T-helper 2 cell treated with Interferon-gamma antibody and Interleukin-4, amounts not matched to agents 5 μg/mL and 100 μg/mL, for 36 hours (primary cell): ENCODE measurements at places on chromosomes 13 and 19.

DNA sequence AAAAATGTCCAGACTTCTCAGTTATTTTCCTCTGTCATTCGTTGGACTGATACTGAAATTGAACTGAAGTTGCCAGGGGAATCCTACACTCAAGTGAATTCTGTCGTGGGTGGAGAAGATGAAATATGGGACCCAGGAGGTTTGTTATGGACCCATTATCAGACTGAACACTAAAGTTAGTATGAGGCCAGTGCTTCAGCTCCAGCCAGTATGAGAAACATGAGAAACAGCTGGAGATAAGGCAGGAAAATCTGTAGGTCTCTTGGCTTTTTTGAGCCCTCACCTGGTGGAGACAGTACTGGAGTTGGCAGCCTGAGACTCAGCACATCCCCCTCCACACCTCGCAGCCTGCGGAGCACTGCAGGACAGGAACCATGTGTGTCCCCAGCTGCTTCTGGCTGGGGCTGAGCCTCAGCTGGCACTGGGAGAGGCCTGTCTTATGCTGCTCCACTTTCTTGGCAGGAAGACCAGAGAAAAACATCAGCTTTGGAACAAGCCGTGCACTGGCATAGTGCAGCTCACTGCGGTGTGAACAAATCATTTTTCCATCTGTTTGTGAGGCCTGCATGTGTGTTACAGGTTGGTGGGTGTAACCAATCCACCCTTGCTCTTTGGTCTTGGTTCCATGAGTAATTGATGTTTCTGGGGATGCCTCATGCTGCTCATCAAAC is 641.0 kb downstream of the FGF9 start:
- no peak overlapping the region for H3K4me3 ChIP-seq
- H3K36me3 ChIP-seq = no peaks in the 10 kb centered on the region
- no peaks in the 10 kb centered on the region for H3K27me3 ChIP-seq
- no peak for DNase-seq
- no peak overlapping the region for H3K27ac ChIP-seq

GRCh38 chr19:51142119-51142518 is at the start of gene SIGLEC7:
Gene SIGLEC7 (plus strand): TSS chr19:51142301. CDS start chr19:51142370, 69 bp downstream.
- DNase-seq = no peak
- H3K36me3 ChIP-seq = no peaks in the 10 kb centered on the region
- H3K27ac ChIP-seq = no peak within 1 kb of the TSS
- peaks cover 17% of the 10 kb centered on the region for H3K27me3 ChIP-seq

- H3K36me3 ChIP-seq = peaks cover 1% of the 10 kb centered on the region
- H3K27me3 ChIP-seq = peaks cover under 1% of the 10 kb centered on the region
- peak overlapping the region; percentile 53 for H3K4me3 ChIP-seq
- H3K27ac ChIP-seq = peak overlapping the region; percentile 56
- peaks cover 37% of the 10 kb centered on the region for H3K4me1 ChIP-seq
- no peak for DNase-seq
Observed at GRCh38 chr13:28355046-28355821, 139.7 kb downstream of the FLT1 start.

GRCh38 chr19:43774103-43774939 is 6.5 kb downstream of the KCNN4 start:
- H3K27ac ChIP-seq = no peak overlapping the region
- no peak overlapping the region for H3K4me3 ChIP-seq
- H3K27me3 ChIP-seq = no peaks in the 10 kb centered on the region
- peaks cover 39% of the 10 kb centered on the region for H3K36me3 ChIP-seq

- H3K4me3 ChIP-seq = no peak overlapping the region
- DNase-seq = no peak
- no peaks in the 10 kb centered on the region for H3K36me3 ChIP-seq
- H3K27me3 ChIP-seq = peaks cover 25% of the 10 kb centered on the region
Observed at GRCh38 chr13:46057256-46058015, 4.9 kb upstream of the ZC3H13 start.

- peaks cover 51% of the 10 kb centered on the region for H3K36me3 ChIP-seq
- H3K4me3 ChIP-seq = peak overlapping the region; percentile 96
- peak overlapping the region; percentile 93 for H3K27ac ChIP-seq
- peak; percentile 92 for DNase-seq
Observed at GRCh38 chr19:16330368-16330801, 5.8 kb downstream of the KLF2 start.

DNA sequence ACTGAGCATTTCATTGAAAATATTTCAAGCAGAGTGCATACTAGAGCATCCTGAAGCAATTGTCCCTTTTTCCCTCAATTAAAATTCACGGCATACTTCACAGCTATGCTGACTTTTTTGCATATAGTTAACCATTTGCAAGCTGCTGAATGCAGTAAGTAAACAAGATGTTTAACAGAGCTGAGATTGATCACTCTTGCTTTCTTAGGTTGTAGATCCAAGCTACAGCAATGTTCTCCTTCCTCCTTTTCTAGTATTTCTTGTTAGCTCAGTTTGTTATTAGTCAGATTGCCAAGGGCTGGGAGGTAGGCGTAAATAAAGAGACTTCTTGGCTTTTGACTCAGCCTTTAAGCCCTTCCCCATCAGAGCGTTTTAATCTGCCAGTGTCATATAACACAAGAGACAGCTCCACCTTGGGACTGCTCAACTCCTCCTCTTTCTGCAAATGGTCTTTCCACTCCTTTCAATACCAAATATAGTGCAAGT is at the start of gene SLITRK6:
Gene SLITRK6 (minus strand): TSS at position 323 of the 486 bp plus-strand sequence. CDS start 2,911 bp downstream, outside the sequence.
- H3K36me3 ChIP-seq = no peaks in the 10 kb centered on the region
- no peak within 1 kb of the TSS for H3K4me3 ChIP-seq
- no peaks in the 10 kb centered on the region for H3K4me1 ChIP-seq
- no peaks in the 10 kb centered on the region for H3K27me3 ChIP-seq

GRCh38 chr13:50292081-50292480 is 276.8 kb downstream of the KCNRG start:
- H3K27ac ChIP-seq = no peak overlapping the region
- peaks cover 58% of the 10 kb centered on the region for H3K27me3 ChIP-seq
- DNase-seq = no peak
- H3K36me3 ChIP-seq = no peaks in the 10 kb centered on the region
- H3K4me1 ChIP-seq = peaks cover 5% of the 10 kb centered on the region
- H3K4me3 ChIP-seq = no peak overlapping the region

DNA sequence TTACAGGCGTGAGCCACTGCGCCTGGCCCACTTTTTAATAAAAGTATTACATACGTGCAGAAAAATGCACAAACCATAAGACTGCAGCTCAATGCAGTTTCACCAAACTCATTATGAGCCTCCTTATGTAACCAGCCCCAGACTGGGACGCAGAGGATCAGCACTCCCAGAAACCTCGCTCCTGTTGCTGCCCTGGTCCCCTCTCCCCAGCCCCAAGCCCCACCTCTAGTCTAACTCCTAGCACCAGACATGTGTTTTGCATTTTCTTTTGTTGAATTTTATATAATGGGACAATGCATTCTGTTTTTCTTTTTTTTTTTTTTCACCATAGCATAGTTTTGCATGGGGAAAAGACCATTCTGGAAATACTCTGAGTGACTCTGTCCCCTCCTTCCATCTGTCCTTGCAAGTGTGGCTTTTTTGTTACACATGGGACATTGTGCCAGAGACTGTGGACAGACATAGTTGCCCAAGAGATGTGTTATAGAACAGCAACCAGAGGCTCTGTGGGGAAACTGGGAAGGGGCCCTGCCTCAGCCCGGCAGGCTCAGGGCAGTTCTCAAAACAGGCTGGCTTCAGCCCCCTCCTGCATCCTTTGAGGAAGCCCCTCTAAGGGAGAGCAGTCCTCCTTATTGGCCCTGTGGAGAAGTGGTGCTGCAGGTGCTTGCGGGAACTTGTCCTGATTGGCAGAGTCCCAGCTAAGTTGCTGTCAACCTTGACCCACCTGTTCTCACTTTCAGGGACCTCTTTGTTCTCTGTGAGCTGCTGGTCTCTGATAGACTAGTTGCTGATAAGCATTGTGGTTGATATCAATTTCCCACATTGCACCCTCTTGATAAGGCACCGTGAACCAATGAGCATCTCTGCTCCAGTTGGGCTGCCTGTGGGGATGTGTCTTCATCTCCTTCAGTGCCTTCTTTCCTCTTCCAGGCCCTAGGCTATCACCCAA is 13.8 kb upstream of the OLFM4 start:
- H3K27me3 ChIP-seq = no peaks in the 10 kb centered on the region
- no peak for DNase-seq
- no peak overlapping the region for H3K27ac ChIP-seq
- H3K4me3 ChIP-seq = no peak overlapping the region
- no peaks in the 10 kb centered on the region for H3K36me3 ChIP-seq
- no peaks in the 10 kb centered on the region for H3K4me1 ChIP-seq

DNA sequence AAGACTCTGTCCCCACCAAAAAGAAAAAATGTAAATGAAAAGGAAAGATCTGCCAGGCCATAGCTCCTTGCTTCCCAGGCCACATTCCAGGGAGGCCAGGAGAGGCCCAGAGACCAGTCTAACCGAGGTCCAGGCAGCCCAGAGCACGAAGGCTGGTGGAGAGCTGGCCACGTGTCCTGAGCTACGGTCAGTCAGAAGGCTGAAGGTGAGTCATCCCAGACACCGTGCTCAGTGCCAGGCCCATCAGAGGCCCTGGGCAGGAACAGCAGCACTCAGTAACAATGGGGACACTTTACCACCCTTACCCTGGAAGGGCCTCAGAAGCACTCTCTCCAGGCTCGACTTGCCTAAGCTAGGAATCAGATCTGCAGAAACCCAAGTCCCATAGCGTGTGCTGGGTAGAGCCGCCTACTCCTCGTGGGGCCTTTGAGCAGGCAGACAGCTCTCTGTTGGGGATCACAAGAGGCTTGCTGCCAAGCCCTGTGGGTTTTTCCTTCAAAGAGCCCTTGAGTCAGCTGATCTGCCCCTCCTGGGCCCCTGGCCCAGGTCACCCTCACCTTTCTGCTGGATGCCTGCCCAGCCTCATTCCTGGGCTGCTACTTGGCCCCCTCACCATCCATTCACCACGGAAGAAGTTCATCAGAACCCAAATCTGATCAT is 11.6 kb upstream of the DNMT1 start:
- no peaks in the 10 kb centered on the region for H3K27me3 ChIP-seq
- no peak overlapping the region for H3K4me3 ChIP-seq
- no peak overlapping the region for H3K27ac ChIP-seq
- no peaks in the 10 kb centered on the region for H3K4me1 ChIP-seq
- no peak for DNase-seq
- no peaks in the 10 kb centered on the region for H3K36me3 ChIP-seq

DNA sequence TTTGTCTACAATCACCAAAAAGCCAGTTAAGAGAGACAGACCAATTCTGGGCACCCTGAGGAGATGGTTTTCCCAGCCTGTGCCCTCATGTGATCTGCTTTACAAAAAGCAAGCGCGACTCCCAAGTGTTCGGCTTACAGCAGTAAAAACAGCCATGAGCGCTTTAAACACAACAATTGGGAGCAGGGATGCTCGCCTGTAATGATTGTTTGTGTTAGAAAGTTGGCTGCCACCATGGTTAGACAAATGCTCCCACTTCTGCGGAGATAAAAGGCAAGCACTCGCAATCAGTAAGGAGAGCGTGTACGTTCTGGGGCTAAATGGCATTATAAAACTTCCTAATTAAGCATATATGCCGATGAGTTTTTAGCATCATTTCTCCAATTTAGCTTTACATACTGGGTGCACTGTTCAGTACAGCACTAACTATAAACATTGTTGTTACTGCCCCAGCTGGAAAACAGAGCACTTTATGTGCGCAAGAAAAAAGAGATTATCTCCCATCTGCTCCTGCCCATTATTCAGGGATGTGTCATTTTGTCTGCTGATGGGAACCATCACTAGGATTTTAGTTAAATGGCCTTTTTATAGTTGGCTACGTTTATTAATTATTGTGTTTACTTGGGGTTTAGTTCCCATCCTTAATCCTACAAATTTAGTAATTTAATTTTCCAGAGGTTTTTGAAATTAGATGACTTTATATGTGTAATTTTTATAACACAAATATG is 309.3 kb upstream of the MAB21L1 start:
- H3K36me3 ChIP-seq = no peaks in the 10 kb centered on the region
- H3K4me1 ChIP-seq = no peaks in the 10 kb centered on the region
- H3K27me3 ChIP-seq = no peaks in the 10 kb centered on the region
- no peak for DNase-seq

GRCh38 chr19:46192992-46193650 is 36.4 kb upstream of the IGFL1 start:
- peak; percentile 60 for DNase-seq
- H3K27ac ChIP-seq = peak overlapping the region; percentile 89
- H3K4me1 ChIP-seq = peaks cover 10% of the 10 kb centered on the region
- H3K4me3 ChIP-seq = peak overlapping the region; percentile 46
- no peaks in the 10 kb centered on the region for H3K36me3 ChIP-seq
- H3K27me3 ChIP-seq = peaks cover 31% of the 10 kb centered on the region

GRCh38 chr19:35357867-35358573 is at the start of gene FFAR3:
Gene FFAR3 (plus strand): TSS chr19:35358460. CDS start chr19:35358891, 431 bp downstream.
- peak within 1 kb of the TSS; percentile 2 for H3K4me3 ChIP-seq
- H3K36me3 ChIP-seq = no peaks in the 10 kb centered on the region
- peaks cover 9% of the 10 kb centered on the region for H3K4me1 ChIP-seq
- no peak for DNase-seq

DNA sequence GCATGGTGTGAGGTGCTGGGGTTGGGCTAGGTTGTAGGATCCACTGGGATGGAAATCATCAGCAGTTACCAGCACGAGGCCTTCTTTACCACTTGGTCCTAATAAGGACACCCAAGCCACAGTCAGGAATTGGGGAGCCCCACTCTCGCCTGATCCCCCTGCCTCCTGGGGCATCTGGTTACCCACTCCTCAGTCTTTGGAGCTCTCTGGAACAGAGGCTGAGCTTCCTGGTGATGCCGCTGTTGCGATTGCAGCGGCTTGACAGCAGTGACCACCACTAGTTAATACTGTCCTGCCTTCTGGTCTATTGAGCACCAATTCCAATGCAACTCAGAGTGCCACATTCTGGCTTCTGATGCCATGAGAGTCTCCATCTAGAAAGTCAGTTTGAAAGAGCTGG is 13.5 kb downstream of the TMEM272 start:
- H3K36me3 ChIP-seq = no peaks in the 10 kb centered on the region
- H3K27me3 ChIP-seq = peaks cover 48% of the 10 kb centered on the region
- no peak overlapping the region for H3K27ac ChIP-seq
- H3K4me3 ChIP-seq = no peak overlapping the region
- peaks cover 18% of the 10 kb centered on the region for H3K4me1 ChIP-seq

DNA sequence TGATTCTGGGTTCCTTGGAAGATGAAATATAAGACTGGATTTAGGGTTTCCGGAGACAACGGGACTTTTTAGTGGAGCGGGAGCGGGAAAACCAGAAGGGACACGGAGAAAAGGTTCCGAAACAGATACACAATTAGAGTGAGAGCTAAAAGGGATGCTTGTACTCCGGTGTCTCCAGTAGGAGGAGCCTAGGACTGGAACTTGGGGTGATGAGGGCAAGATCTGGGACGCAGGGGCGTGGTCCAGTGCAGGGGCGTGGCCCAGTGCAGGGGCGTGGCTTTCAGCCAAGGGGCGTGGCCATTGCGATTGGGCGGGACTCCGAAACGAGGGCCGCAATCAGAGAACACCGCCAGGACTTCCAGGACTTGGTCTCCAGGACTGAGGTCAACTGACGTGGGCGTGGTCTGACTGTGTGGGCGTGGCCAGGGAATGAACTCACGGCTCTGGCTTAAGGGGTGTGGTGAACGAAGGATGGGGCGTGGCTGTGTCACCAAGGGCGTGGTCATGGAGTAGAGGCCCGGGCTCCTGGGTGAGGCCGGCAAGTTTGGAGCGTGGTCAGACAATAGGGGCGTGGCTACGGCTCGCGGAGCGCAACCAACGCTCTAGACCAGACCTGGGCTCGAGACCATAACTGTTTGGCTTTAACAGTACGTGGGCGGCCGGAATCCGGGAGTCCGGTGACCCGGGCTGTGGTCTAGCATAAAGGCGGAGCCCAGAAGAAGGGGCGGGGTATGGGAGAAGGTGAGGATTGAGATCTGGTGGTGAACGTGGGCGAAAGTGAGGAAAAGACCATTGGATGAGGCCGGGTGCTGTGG is at the start of gene DKKL1:
Gene DKKL1 (plus strand): TSS at position 610 of the 815 bp plus-strand sequence. CDS start 122 bp downstream, at position 732.
- no peaks in the 10 kb centered on the region for H3K36me3 ChIP-seq
- no peak within 1 kb of the TSS for H3K27ac ChIP-seq
- peaks cover 34% of the 10 kb centered on the region for H3K27me3 ChIP-seq
- peak; percentile 81 for DNase-seq
- H3K4me3 ChIP-seq = no peak within 1 kb of the TSS
- H3K4me1 ChIP-seq = peaks cover 4% of the 10 kb centered on the region
